Stimulated activated CD4-positive, alpha-beta T cell treated with anti-CD3 and anti-CD28 coated beads, Interleukin-2, amount 100 ng/mL, for 48 hours (primary cell): ENCODE measurements at places on chromosomes 1 and 21.

DNA sequence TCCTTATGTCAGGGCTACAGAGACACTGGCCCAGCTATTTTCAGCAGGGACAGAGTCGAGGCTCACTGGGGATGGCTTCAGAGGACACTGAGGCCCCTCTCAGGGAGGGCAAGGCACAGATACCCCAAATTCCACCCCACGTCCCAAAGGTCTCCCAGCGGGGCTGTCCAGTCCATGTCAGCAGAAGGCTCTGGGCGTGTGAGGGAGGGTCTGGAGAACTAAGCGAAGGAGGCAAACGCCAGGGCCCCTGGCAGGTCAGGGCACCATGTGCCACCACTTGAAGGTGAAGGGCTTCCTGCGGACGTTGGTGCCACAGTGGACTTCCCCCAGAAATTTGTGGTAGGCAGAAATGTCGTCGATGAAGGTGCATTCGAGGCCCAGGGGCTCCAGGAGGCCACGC, 15.0 kb upstream of the SDHB start:
- no peak for DNase-seq

GRCh38 chr1:207335695-207336363, 14.4 kb downstream of the CD55 start:
- no peak for DNase-seq

GRCh38 chr1:53992085-53992874, 25.7 kb downstream of the LDLRAD1 start:
- DNase-seq, result no peak

DNA sequence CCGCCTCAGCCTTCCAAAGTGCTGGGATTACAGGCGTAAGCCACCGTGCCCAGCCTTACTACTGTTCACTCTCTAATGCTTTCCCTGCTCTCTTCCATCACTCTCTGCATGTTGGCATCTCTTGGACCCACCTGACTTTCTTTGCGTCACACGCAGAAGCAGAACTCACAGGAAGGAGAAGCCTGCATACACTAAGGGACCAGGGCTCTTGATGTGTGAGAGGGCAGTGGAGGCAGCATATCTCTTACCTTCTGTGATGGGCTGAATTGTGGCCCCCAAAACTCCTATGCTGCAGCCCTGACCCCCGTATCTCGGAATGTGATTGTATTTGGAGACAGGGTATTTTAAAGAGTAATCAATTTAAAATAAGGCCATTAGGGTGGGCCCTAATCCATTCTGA, 26.7 kb upstream of the SLAMF9 start:
- no peak for DNase-seq

DNA sequence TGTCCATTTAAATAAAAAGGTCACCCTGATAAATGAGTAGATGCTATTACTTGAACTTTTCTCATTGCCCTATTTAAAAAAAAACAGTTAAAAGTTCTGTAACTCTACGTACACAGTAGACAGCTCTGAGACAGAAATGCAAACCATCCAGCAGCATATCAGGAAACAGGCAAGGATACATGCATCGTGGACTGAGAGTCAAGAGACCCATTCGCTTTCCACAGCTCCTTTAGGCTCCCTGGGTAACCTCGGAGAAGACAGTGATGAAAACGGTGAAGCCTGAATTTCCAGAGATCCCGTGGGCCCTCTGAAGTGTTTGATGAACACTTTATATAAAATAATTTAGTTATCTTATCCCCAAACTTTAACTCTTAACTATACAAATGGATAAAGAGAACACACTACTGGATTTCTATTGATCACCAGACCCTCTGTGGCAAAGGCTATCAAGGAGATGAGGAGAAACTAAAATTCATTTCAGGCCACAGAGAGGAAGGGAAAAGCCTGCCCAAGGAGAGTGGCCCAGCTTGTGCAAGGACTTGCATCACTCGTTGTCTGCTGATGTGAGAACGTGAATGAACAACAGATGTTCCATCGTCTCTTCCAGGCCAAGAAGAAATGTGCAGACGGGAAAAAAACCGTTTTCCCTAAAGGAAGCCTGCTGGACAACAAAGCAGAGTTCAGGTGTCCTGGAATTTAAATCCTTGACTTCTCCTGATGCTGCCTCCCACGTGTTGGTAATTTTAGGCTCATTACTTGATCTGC, 131.0 kb downstream of the TGFBR3 start:
- no peak for DNase-seq

DNA sequence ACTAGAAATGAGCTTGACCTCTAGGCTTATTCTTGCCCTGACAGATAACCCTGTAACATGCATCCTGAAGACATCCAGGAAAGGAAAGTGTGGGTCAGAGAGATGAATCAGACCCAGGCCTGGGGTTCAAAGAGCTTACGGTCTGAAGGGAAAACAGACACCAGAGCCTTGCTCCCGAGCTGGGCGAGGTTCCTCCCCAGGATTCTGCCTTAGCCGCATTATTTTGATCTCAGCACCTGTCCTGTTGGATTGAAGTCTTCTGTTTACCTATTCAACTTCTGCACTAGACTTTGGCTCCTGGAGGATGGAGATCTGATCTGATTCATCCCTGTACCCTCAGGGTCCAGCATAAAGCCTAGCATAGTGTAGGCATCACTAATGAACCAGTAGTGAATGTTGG, 1.9 kb downstream of the CYP4B1 start:
- DNase-seq, result no peak

DNA sequence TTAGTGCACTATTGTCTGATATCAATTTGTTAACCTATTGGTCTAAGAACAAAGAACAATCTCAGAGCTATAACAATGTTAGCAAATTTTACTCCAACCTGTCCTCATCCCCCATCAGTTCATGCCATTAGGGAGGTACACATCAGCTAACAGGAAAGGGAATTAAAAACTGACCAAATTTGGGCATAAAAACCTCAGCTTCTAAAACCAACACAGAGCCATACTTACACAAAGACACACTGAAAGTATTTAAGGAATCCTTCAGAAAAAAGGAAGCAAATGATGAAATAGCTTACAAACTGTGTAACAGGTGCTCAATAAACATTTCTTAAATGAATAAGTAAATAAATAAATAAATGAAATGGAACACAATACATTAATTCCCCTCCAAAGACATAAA, 89.2 kb downstream of the TTLL7 start:
- DNase-seq, result no peak

DNA sequence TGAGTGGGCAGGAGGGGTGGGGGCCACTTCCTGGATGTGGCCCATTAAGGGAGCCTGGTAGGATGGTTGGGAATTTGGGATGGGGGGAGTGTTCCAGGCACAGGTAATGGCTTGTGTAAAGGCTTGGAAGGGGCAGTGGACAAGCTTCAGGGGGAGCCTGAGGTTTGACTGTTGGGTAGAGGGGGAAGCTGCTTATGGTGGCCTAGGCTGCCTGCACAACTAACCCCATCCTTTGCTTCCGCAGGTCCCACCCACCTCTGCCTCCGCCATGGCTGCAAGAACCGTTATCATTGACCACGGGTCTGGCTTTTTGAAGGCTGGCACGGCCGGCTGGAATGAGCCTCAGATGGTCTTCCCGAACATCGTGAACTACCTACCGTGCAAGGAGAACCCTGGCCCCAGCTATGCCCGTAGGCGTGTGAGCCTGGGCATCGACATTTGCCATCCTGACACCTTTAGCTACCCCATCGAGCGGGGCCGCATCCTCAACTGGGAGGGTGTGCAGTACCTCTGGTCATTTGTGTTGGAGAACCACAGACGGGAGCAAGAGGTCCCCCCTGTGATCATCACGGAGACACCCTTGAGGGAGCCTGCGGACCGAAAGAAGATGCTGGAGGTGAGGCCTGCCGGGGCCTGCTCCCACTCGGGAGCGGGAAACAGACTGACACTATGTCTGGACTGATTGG, 67.8 kb downstream of the ACTL8 start:
- no peak for DNase-seq

GRCh38 chr1:119564548-119564947, 57.5 kb downstream of the HSD3B1 start:
- no peak for DNase-seq

DNA sequence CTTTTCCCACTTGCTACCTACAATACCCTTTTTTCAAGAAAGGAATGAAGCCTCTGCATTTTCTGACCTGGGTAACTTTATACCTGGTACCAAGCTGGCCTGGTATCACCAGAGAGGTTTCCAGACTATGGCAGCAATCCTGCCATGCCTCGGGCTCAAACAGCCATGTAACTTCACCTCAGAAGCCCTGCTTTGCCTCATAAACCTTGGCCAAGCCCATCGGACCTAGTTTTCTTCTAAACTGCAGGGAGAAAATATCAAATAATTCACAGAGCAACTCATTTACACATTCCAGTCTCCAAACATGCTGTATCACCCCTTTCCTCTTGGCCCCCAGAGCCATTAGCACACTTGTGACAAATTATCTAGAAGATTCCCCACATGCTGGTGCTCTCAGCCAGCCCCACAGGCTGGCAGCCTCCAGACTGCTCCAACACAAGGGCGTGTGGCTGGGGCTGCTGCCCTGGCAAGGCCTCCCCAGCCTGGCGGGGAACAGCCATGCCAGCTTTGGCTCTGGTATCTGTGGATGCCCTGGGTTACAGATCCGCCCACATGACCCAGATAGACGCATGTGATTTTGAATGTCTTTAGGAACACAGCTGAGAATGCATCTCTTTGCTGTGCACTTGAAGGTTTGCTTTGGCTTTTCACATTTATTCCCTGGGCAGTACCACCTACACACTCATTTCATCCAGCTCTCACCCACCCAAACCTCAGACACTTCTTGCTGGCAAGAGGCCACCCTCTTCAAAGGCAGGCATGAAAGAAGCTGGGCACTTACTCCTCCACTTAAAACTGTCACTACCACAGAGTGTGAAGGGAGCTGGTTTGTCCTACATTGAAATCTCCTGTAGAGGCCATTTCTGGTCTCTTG, 70.0 kb upstream of the BCAR3 start:
- no peak for DNase-seq

DNA sequence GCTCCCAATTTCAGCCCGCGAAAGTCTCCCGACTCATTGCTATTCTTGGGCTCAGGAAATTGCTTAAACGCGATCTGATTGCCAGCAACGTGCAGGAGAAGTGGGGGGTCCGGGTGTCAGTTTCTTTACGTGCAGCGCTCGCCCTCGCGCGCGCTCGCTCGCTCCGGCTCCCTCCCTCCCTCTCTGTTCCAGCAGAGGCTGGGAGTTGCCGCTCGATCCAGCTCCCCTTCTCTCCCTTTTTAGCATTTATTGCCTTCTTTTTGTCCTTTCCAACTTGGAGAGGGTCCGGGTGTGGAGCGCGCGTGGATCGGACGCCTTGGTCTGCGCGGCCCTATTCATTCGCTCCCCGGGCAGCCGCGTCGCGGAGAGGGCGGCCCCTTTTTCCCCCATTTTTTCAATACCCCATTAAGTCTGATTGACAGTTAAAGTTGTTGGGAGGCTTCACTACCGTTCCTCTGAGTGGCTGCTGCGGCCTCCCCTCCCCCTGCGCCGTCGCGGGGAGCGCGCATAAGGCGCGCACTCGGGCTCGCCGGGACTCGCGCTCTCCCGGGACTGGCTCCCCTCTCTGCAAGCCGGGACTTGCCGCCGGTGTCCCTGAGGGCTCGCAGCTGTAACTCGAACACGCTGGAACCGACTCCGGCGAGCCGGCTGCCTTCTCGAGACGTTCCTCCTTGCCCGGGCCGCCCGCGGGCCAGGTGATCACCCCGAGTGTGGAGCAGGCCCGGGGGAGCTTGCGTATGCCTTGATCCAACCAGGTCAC, at the start of gene DHRS3:
Gene DHRS3 (minus strand): TSS at position 310 of the 760 bp plus-strand sequence. CDS start 862 bp downstream, outside the sequence.
- peak; percentile 56 for DNase-seq

GRCh38 chr1:32116531-32116930, 8.7 kb downstream of the KPNA6 start:
- DNase-seq, result no peak

GRCh38 chr1:245241526-245242130, 86.8 kb downstream of the KIF26B start:
- DNase-seq, result no peak

- no peak for DNase-seq
Observed at GRCh38 chr1:81834921-81835698, 34.4 kb downstream of the ADGRL2 start.

- DNase-seq, result no peak
Observed at GRCh38 chr1:112399456-112399855, 3.4 kb downstream of the CTTNBP2NL start.

- no peak for DNase-seq
Observed at GRCh38 chr21:45557616-45558043, 15.4 kb upstream of the SLC19A1 start.

DNA sequence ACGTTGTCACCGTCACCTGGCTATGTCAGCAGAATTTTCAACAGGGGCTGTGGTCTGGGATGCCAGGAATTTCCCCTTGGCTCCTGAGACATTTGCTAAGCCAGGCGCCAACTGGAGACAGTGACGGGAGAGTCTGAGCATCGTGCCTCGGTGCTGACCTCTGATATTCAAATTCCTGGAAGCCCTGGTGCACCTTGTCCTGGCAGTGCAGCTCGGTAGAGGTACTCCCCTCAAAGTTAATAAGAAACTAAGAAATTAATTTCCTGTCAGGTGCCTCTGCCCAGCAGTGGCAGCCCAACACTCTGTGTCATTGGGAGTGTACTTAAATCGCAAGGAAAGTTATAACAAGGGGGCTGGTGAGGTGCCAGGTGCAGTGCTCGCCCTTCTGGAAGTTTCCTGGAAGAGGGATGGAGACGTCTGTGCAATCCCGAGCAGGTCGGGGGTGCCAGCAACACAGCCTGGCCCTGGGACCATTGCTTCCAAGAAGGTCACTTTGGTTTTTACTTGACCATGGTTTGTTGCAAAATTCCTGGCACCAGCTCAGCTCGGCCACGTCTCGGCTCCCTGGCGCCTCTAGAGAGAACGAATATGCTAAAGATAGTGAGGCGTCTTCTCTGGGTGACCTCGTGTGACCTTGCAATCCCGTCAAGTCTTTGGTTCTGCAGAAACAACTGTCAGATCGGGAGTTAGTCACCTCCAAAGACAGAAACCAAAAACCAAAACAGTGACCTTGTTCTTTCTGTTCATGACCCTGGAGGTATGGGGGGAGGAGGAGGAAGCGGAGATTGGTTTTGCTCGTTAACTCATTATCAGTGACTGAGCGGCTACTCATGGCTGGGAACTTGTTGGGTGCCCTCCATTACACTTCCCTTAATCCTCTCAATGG, 149.5 kb upstream of the VAMP3 start:
- DNase-seq, result no peak

DNA sequence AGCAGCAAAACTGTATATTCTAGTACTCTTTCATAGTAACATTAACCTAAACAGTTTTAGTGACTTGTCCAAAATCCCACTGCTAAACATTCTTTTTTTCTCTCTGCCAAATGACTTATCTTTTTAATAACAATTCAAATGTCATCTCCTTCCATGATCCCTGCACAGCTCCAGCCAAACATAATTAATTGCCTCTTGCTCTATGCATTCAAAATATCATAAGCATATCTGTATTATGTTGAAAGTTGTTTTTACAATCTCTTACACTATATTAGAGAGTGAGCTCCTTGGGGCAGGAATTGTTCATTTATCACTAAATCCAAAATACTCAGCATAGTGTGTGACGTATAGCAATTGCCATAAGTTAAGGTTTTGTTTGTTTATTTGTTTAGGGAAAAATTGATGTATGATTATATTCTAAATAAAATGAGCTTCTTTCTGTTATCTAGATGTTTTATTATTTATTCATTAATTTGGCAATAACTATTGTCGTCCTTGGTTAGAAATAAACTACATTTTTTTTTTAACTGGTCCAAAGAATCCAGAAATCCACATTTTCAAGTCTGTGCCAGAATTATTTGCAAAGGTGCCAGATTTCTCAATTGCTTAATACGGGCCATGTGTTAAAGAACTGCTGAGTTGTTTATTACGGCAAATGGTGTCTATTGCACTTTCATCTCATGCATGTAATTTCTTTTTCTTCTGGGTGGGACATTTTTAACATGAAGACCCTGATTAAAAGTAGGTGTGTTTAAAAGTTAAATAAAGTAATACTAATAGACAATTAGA, 577.2 kb upstream of the ZRANB2 start:
- no peak for DNase-seq

GRCh38 chr1:21468599-21468998, 28.7 kb downstream of the NBPF3 start:
- peak; percentile 13 for DNase-seq

- no peak for DNase-seq
Observed at GRCh38 chr21:29320031-29320430, 21.3 kb downstream of the BACH1 start.
